ENCODE measurements at places on chromosomes 1 and 21. TPM values are rescaled to one million over a fixed set of nuclear protein-coding genes. Genes with fewer than 3 reads are reported as not detected.

HAO2 gene
- total RNA-seq: not detected

OR2T11 gene
- not detected for total RNA-seq

FCRLB gene
- 2.3 TPM for total RNA-seq

FALEC gene
- not detected for total RNA-seq

BCL10 gene
- total RNA-seq: 17.3 TPM

ZNF684 gene
- 7.0 TPM for total RNA-seq

DNA sequence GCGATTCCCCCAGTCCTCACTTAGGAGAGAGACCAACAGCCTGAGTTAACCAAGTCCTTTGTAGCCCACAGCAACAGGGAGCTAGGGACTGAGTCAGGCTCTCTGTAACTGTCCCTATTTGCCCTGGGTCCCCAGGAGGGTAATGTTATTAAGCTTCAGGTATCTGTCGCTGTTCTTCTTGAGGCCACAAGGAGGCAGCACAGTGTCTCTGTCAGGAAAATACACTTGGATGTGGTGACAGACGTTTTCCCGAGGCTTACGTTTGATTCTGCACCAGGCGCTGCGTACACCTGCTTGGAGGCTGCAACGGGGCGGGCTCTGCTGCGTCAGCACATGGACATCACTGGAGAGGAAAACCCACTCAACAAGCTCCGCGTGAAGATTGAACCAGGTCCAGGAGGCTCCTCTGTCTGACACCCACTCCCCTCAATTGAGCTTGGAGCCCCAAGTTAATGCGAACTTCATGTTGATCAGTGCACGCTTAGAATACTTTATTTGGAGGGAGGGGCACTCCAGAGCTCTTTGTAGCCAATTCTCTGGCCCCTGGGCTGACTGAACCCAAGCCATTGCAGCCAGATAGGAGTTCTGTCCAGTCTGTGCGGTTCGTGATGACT lies 10.7 kb upstream of the ELF3 start:
- H3K27me3 ChIP-seq: no peaks in the 10 kb centered on the region
- no peak overlapping the region for H3K27ac ChIP-seq
- no peak overlapping the region for H3K4me3 ChIP-seq
- peaks cover 8% of the 10 kb centered on the region for H3K36me3 ChIP-seq
- no peak for DNase-seq

- H3K36me3 ChIP-seq: no peaks in the 10 kb centered on the region
- H3K27me3 ChIP-seq: no peaks in the 10 kb centered on the region
- no peak overlapping the region for H3K4me3 ChIP-seq
- DNase-seq: peak; percentile 71
These were observed 26.2 kb downstream of the SLC66A1 start for GRCh38 chr1:19338323-19338762.

DNA sequence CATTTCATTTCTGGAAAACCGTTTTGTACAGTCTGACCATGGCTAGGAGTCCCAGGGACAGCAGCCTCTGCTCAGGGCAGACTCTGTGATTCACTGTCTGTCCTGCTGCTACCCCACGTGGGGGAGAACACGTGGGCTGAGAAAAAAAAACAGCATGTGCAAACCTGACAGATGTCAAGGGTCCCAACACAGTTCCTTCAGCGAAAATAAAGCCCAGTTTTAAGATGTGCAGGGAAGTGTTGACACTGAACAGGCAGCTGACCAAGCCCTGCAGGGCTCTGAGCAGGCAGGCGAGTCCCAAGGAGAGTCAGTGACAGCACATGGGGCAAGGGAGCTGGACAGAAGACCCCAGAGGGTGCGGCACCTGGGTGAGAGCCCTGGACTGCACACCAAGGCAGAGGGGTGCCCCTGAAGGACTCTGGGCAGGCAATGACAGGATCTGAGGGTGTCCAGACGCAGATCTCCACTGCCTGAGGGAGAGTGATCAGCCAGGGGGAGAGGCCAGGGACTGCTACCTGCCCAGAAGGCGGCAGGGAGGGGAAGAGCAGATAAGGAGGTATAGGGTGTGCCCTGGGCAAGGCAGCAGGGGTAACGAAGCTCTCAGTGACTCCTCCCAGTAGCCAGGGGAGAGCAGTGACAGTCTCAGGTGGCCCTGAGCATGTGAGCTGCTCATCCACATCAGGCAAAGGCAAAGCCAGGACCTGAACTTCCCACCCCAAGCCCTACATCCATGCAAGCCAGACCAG lies 5.1 kb upstream of the SPATC1L start:
- DNase-seq: peak; percentile 62
- peak overlapping the region; percentile 99 for H3K27ac ChIP-seq
- H3K27me3 ChIP-seq: no peaks in the 10 kb centered on the region
- H3K4me3 ChIP-seq: peak overlapping the region; percentile 4
- H3K4me1 ChIP-seq: peaks cover 23% of the 10 kb centered on the region

GRCh38 chr1:47023268-47024140 lies at the start of gene CYP4X1:
CYP4X1 (plus strand) TSS chr1:47023669; CDS start chr1:47023818, 149 bp downstream.
- peak within 1 kb of the TSS; percentile 36 for H3K27ac ChIP-seq
- peak within 1 kb of the TSS; percentile 34 for H3K4me3 ChIP-seq
- peak; percentile 24 for DNase-seq

DNA sequence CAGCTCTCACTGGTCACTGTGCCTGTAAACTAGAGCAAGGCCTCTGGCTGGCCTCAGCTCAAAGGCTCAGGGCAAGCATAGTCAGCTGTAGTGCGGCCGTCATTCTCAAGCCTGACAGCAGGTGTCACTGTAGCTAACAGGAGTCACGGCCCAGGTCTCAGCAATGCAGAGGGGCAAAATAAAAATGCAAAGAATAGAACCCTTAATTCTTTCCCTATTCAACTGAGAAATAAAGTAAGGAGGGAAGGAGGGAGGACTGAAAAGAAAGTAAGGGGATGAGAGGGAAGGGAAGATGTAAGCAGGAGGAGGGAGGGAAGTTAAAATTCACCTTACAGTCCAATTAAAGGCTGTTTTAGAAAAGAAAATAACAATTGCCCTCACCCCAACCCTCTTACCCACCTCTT lies 106.1 kb downstream of the KIAA0319L start:
- H3K27ac ChIP-seq: no peak overlapping the region
- peak; percentile 73 for DNase-seq
- peaks cover 9% of the 10 kb centered on the region for H3K4me1 ChIP-seq

DNA sequence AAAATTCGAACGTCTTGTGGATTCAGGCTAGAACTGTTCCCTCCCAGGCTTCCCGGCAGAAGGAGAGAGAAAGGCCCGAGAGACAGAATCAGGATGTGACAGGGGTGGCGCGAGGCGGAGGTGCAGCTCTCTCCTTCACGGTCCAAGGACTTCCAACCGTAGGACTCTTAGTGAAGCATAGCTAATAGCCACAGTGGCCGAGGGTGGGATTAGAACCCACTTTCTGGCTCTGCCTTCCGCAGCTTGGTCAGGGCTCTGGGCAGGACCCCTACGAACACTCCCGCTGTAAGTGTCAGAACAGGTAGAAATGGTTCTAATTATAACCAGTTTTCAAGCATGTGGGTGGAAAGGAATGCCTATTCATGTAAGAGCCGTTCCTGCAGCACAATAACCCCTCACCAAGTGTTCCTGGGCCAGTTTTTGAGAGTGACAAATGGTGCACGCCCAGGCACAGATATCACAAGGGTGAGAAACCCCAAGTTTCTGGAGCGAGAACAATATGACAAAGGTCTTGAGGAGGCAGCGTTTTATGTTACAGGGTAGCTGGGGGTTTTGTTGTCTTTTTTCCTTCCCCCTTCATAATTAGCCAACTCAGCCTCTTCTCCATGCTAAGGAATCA lies 86.4 kb downstream of the SYF2 start:
- no peak overlapping the region for H3K27ac ChIP-seq
- DNase-seq: no peak
- no peak overlapping the region for H3K4me3 ChIP-seq
- no peaks in the 10 kb centered on the region for H3K36me3 ChIP-seq
- peaks cover 2% of the 10 kb centered on the region for H3K27me3 ChIP-seq

DNA sequence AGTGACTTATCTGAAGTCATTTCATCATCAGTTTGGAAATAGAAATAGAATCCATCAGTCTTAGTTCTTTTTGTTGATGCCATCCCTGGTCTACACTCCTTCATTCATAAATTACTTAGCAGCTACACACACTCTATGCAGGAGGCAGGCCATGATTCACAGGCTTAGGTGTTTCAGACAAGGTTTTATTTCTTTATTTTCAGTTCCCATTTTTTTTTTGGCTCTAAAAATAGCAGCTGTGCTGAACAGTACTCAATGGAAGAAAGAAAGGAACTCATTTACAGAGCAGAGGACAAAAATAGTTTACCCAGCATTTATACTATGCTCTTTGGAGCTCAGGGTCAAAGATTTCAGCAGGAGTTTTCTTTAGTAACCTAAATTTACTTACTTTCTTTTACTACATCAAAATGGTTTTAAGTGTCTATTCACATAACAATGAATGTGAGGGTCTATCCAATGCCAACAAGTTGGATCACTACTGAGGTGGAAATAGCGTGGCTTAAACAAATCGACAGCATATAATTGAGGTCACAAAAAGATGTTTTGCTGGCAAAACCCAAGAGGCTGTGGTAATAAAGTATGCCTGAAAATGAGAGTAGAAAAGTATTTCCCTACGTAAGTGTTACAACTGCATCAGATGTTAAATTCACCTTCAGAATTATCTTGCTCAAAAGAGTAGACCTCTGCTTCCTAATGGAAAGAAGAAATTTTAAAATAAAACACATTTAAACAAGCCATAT lies 7.7 kb downstream of the KRTAP19-8 start:
- no peaks in the 10 kb centered on the region for H3K27me3 ChIP-seq
- H3K27ac ChIP-seq: no peak overlapping the region
- no peaks in the 10 kb centered on the region for H3K4me1 ChIP-seq
- H3K4me3 ChIP-seq: no peak overlapping the region
- DNase-seq: no peak

DNA sequence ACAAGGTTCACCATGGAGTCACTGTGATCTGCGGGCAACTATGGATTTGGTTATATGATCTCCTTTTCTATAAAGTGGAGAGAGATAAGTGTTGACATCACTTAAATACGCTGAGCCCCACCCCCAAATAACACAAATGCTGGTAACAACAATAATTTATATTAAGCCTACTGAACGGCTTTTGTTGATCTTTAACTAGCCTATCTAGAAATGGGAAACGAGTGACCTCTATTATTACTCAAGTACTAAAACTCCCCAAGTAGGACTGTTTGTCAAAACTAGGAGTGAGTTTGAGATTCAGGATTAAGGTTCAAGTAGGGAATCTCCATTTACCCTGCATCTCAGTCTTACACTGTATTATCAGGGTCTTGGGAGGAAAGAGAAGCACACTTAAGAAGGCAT lies 52.2 kb downstream of the MAP3K7CL start:
- peak overlapping the region; percentile 89 for H3K27ac ChIP-seq
- DNase-seq: no peak
- no peaks in the 10 kb centered on the region for H3K36me3 ChIP-seq
- H3K27me3 ChIP-seq: no peaks in the 10 kb centered on the region

DNA sequence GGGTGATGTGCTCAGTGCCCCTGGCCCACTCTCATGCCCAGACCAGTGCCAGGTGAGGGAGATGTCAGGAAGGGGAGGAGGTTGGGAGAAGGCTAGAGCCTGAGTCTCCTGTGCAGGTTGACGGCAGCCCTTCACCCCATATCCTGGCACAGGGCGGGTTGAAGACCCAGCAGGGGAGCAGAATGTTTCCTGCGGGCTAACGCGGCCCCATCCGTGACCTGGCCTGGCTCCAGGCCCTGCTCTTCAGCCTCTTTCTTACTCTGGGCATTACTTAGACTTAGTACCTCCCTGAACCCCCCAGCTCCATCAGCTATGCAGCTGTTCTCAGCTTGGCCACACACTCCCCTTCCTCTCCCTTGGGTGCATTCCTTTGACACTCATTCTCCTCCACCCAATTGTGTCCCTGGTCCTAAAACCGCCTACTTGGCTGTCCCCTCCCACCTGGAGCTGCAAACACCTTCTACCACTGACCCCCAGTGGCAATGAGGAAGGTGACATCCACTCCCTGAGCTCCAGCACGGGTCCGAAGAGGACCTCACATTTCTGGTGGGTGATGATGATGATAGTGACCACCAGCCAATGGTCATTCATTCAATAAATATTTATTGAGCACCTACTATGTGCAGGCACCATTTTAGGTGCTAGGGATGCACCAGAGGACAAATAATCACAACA lies 179.0 kb downstream of the PTPRU start:
- H3K27ac ChIP-seq: no peak overlapping the region
- H3K4me1 ChIP-seq: no peaks in the 10 kb centered on the region
- H3K36me3 ChIP-seq: no peaks in the 10 kb centered on the region
- DNase-seq: no peak

GRCh38 chr1:59171788-59172187 lies 125.1 kb upstream of the FGGY start:
- H3K27ac ChIP-seq: no peak overlapping the region
- no peaks in the 10 kb centered on the region for H3K4me1 ChIP-seq
- H3K36me3 ChIP-seq: no peaks in the 10 kb centered on the region

GRCh38 chr21:43904331-43904781 lies 39.3 kb downstream of the AGPAT3 start:
- H3K4me1 ChIP-seq: no peaks in the 10 kb centered on the region
- H3K27ac ChIP-seq: no peak overlapping the region
- H3K27me3 ChIP-seq: no peaks in the 10 kb centered on the region
- no peak overlapping the region for H3K4me3 ChIP-seq
- no peaks in the 10 kb centered on the region for H3K36me3 ChIP-seq

DNA sequence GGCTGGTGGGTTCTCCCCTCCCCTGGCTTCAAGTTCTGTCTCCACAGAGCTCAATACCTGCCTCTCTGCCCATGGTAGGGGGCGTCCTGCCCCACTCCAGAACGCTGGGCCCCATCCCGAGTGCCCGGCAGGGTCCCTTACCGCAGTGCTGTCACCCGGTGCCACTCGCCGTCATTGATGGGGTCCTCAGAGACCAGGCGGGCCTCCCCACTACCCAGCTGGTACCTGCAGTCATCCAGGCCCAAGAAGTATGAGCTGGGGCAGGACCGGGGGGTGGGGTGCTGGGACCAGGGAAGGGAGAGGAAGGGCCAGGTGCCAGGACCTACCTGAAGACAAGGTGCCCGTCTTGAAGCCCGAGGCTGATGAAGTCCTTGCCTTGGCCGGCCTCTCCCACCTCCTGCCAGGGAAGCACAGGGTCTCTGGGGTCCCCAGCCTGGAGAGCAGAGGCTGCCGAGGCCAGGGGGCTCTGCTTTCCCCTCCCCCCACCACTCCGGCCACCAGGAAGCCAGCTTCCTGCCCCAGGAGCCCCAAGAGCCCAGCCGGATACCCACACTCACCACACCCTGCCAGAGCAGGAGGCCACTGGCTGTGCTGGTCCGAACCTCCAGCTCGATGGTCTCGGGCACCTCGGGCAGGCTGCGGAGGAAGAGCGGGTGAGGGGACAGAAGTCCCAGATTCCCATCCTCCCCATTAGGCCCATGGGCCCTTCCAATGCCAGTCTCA lies 12.1 kb downstream of the LDLRAD2 start:
- H3K27ac ChIP-seq: no peak overlapping the region
- no peak for DNase-seq
- H3K36me3 ChIP-seq: peaks cover 18% of the 10 kb centered on the region
- no peak overlapping the region for H3K4me3 ChIP-seq
- no peaks in the 10 kb centered on the region for H3K4me1 ChIP-seq

- no peaks in the 10 kb centered on the region for H3K27me3 ChIP-seq
- no peak overlapping the region for H3K4me3 ChIP-seq
- H3K4me1 ChIP-seq: no peaks in the 10 kb centered on the region
- H3K27ac ChIP-seq: no peak overlapping the region
These were observed 113.4 kb downstream of the MAB21L3 start for GRCh38 chr1:116224561-116224960.

Measured in prostate gland (tissue), 2 donors.